ENCODE measurements at places on chromosomes 6 and 20.

DNA sequence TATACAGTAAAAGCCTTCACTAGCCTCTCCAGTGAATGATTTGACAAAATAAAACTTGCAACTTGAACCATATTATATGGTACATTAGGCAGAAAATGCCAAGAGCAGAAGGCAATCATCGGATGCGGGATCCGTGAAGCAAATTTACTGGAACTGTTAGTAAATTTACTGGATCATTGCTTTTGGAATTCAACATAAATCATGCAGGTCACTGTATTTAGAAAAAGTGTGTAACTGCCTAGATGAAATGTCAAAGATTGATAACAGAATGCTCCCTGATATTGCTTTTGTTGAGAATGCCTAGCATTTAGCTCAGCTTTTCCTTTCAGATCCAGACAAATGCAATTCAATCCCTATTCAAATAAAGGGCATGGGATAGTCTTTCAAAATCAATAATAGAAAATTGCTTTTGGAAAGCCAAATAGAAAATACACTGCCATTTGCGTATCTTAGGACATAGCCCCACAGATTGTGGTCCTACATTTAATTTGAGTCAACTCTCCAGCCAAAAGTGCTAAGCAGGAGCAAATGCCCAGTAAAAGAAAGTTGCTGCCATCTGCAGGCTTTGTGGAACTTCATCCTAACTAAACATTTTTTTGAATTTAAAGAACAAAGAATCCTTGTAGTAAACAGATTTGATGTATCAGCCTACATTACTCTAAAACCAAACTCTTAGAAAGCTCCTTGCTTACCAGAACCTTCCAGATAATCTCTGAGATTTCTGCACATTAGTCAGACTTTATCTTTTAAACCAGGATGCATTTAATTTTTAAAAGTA is 109.5 kb upstream of the HSF2 start:
- DNase-seq, result no peak

- DNase-seq, result no peak
These were observed 9.3 kb upstream of the JPH2 start for GRCh38 chr20:44196271-44196670.

- no peak for DNase-seq
These were observed 39.0 kb downstream of the CHMP4B start for GRCh38 chr20:33850159-33850558.

- DNase-seq, result no peak
These were observed 27.7 kb downstream of the ZBP1 start for GRCh38 chr20:57592263-57593092.

Measured in stimulated activated CD4-positive, alpha-beta T cell treated with anti-CD3 and anti-CD28 coated beads, TNF-alpha, amount 100 ng/mL, for 48 hours (primary cell).